Activated naive CD4-positive, alpha-beta T cell treated with anti-CD3 and anti-CD28 coated beads for 36 hours (primary cell): ENCODE measurements at places on chromosomes 7 and 10. TPM values are rescaled to one million over a fixed set of nuclear protein-coding genes. Genes with fewer than 3 reads are reported as not detected.

IDI2 gene
- total RNA-seq = not detected

MYH16 gene
- not detected for total RNA-seq

GRCh38 chr7:74033372-74034311, 5.7 kb downstream of the ELN start:
- no peak for DNase-seq

DNA sequence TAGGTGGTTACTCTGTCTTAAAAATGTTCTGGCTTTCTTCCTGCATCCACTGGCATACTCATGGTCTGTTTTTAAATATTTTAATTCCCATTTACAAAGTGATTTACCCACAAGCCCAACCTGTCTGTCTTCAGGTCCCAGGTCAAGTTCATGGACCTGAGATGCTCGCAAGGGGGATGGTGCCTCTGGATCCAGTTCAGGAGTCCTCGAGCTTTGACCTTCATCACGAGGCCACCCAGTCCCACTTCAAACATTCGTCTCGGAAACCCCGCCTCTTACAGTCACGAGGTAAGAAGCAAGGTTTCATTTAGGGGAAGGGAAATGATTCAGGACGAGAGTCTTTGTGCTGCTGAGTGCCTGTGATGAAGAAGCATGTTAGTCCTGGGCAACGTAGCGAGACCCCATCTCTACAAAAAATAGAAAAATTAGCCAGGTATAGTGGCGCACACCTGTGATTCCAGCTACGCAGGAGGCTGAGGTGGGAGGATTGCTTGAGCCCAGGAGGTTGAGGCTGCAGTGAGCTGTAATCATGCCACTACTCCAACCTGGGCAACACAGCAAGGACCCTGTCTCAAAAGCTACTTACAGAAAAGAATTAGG, 8.7 kb downstream of the ZKSCAN1 start:
- DNase-seq = peak; percentile 37

GRCh38 chr10:110708776-110709443, 64.8 kb downstream of the RBM20 start:
- DNase-seq = no peak

- no peak for DNase-seq
Observed at GRCh38 chr10:30834153-30834552, 197.5 kb downstream of the ZNF438 start.

TSPAN33 gene
- 7.2 TPM for total RNA-seq
